ENCODE measurements at places on chromosomes 1 and 21.
A peak's percentile ranks its signal among the peaks of the same experiment; 100 is the strongest.

DNA sequence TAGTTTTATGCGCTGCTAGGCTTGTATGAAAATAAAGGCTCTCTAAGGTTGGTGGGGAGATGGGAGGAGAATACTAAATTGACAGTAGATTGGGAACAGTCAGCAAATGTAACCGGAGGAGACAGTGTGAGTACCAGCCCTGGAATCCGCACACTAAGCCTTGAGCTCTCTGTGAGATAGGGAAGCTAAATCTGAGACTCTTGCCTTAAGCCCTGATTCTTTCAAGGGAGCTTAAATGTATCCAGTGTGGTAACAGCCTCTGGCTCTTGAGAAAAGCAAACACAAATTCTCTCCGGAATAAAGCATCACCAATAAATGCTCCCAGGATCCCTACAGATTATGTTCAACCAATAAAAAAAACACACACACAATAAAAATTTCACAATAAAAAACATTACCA, 33.0 kb upstream of the PDPN start:
- no peak for DNase-seq

- no peak for DNase-seq
Measured at GRCh38 chr1:83011265-83011664, 987.7 kb downstream of the TTLL7 start.

DNA sequence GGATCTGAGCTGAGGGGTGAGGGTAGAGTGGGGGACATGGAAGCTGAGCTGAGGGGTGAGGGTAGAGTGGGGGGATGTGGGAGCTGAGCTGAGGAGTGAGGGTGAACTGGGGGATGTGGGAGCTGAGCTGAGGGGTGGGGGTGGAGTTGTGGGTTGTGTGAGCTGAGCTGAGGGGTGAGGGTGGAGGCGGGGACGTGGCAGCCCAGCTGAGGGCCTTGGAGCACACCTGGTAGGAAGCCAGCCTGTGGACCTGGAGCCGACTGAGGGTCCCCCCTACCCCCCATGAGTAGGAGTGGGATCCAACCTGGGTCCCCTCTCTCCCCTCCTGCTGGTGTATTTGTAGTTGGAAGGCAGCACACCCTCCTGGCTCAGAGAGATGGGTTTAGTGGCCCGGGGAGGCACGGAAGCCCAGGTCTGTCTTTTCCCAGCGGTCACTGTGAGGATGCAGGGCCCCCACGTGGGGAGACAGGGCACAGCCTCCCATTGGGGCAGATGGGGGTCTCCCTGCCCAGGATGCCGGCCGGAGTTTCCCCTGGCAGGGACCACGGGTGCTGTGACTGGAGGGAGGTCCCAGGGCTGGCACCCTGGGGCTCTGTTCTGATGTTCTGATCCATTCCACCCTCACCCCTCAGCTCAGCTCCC, 13.2 kb upstream of the NPHP4 start:
- no peak for DNase-seq

DNA sequence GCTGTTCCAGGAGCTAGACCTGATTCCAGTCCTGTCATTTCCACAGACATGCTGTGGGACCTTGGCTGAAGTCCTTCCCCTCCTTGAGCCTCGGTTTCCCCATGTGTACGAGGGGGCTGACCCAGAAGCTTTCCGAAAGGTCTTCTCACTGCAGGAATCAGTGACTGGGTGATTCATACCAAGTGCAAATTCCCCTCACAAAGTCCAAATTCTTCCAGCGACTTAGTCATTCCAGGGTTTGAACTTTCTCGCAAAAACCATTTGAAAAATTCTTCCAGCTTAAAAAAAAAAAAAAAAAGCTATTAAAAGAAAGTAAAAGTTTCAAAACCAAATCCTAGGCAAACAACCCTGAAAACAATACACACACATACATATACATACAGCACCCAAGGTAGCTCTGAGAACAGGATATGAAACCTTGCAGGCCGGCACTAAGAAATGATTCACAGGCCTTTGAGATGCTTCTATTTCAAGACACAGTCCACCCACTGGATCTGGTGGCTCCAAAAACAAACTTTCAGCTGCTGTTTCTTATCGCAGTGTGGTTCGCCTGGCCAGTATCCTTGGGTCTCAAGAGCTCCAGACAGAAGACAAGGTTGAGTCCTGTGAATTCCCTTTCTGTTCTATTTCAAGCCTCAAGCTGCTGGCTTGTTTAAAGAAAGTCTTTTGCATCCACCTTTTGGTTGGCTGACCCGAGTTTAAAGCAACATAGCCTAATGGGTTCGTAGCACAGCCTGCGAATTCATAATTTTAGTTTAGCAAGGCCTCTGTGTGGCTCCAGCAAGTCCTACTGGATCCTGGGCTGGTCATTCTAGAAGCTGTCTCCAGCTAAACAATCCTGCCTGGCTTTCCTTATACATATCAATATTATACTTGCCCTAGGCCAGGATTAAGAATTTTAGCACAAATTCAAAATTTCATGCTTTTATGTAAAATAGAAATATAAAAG, 18.0 kb upstream of the ID3 start:
- DNase-seq = no peak

- DNase-seq = no peak
Measured at GRCh38 chr1:165383067-165383466, 26.6 kb upstream of the LMX1A start.

GRCh38 chr1:150256554-150257341, 826 bp upstream of the CA14 start:
- DNase-seq = peak; percentile 89

DNA sequence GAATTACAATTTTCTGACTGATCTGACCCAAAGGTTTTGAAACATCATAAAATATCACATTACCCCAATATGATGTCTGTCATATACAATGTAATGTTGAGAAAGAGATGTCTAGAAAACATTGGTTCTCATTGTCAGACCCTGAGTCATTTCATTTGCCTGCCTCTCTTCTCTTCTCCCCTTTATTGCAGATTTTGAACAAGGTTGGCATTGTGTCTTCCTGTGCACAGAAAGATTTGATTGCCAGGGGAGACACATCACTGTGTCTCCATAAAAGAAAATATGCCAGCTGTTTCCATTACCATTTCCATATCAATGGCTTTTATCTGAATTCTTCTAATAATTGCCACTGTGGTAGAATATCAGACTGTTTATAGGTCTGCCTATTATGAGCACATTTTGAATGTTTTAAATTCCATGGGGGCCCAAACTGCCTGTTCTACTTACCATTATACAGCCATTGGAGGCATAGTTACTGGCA, 65.6 kb downstream of the IFI44 start:
- DNase-seq = no peak

DNA sequence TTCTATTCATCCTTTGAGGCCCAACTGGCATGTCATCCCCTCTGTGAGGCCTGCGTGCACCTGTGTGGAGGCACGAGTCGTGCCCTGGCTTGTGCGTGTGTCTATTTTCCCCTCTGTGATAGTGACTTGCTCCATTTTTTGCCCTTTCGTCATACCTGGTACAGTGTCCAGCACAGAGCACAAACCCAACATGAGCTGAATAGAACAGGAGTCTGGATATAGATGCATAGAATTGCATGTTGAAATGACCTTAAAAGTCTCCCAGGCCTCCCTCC, 32.5 kb downstream of the TNNT2 start:
- DNase-seq = no peak

DNA sequence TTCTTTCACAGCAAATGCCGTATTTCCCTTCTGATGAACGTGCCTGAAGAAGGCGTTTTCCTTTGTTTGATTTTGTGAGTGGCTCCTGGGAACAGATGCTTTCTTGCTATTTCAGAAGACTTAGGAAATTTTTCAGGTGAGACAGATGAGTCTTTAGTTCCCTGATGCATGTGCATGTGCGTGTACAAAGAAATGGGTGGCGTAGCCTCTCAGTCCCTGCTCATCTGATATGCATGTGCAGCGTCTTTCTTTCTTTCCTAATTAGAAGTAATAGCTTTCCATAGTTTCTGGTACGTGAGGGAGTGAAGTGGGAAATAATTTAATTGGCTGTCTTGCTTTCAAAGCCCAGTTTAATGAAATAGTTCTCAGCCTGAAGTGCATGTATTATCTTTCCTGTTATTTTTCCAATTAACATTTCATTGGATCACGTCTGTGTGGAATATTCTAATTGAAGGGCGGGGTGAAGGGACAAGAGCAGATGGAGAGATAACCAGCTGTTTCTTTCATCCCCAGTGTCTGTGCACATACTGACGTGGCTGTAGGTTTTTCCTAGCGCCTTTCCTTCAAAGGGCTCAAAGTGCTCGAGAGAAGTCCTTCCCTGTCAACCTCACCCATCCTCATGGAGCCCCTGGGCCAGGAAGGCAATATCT, 104.3 kb downstream of the FAM78B start:
- DNase-seq = peak; percentile 58

DNA sequence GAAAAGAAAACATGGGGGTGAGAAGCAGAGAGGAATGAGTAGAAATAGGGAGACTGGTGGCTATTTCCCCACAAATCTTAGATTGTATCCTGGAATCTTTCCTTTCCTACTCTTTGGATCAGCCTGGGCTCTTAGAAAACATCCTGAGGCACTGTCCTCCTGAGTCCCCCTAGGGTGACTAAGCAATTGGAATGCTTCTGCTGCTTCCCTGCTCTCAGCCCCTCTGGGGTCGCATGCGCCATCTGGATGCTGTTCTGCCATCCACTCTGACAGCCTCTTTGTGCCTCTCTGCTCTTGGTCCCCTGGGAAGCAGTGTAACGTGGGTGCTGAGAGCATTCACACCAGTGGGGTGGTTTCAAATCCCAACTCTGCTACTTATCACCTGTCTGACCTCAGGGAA, 443.0 kb downstream of the SIPA1L2 start:
- no peak for DNase-seq

DNA sequence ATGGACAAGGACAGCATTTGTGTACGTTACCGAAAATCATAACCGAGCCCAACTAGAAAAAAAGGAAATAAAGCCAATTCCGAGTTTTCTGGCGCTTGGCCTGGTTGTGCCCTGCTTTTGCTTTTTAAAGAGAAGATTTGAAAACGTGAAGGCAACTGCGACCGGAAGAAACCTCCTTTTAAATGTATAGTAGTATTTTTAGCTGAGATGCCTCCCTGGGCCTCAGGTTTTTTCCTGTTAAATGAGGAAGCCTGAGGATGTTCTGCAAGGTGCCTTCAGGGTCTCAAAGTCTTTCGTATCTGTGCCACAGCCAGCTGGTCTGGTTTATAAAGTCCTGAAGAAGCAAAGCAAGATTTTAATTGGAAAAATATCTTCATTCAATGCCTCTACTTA, 371 bp upstream of the ODF2L start:
- no peak for DNase-seq

DNA sequence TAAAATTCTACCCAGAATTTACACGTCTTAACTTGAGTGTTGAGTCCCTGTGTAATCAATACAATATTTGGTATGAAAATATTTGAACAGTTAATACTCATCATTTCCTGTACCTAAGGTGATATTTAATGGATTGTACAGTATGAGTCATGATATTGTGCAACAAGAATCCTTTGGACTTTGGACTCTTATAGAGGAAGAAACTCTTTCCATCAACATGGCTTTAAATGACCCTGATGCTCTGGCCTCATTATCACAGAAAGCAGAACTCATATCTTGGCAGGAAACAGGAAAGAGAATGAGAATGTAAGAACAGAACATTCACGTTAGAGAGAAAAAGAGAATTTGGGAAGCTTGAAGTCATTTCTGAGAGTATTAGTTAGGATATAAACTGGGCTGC, 168.8 kb upstream of the B3GALT2 start:
- DNase-seq = no peak

GRCh38 chr1:165917166-165917565, 89.8 kb downstream of the UCK2 start:
- no peak for DNase-seq

- no peak for DNase-seq
Measured at GRCh38 chr1:18339161-18339560, 141.6 kb upstream of the KLHDC7A start.

- DNase-seq = no peak
Measured at GRCh38 chr1:76065270-76065669, 9.3 kb upstream of the ST6GALNAC3 start.

- peak; percentile 18 for DNase-seq
Measured at GRCh38 chr1:65209005-65209885, 61.2 kb downstream of the AK4 start.

- no peak for DNase-seq
Measured at GRCh38 chr1:156458181-156458503, 42.4 kb downstream of the MEF2D start.

GRCh38 chr1:67653304-67653703, 31.7 kb upstream of the GADD45A start:
- DNase-seq = no peak

Data from SK-N-DZ (cell line).